Stimulated activated CD8-positive, alpha-beta memory T cell treated with anti-CD3 and anti-CD28 coated beads, Interleukin-4, amount 100 ng/mL, for 1 hour (primary cell): ENCODE measurements at places on chromosomes 2 and 18.

DNA sequence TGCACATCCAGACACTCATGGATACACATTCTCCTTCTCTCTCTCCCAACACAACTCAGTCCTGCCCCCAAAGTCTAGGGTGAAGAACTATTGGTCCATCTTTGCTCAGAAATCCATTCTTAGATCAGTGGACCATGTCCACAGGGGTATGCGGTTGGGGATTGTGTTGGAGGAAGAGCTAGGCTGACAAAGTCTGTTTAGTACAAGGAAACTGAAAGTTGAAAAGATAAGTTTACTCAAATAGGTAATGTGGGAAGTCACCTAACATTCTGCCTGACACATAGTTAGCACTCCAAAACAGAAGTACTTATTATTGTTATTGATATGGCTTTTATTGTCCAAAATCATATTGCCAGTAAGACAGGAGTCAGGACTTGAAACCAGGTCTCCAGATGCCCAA is 55.9 kb downstream of the ALK start:
- DNase-seq, result no peak

GRCh38 chr2:12046641-12047040 is 300.2 kb downstream of the LPIN1 start:
- no peak for DNase-seq

GRCh38 chr2:142330458-142330857 is 199.6 kb upstream of the LRP1B start:
- no peak for DNase-seq

DNA sequence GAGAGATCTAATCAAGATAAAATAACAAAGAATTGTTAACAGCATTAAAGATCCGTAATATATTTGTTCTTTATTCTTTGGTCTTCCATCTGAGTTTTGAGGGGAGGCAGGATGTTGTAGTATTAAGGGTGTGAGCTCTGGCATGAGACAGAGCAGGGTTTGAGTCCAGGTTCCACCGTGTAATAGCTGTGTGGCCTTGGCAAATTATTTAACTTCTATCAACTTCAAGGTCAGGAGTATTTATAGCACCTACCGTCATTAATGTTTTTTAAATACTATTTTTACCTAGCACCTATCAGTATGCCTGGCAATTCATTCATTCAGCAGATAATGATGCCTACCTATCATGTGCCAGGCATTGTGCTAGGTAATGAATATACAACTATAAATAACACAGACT is 180.1 kb upstream of the NABP1 start:
- no peak for DNase-seq

DNA sequence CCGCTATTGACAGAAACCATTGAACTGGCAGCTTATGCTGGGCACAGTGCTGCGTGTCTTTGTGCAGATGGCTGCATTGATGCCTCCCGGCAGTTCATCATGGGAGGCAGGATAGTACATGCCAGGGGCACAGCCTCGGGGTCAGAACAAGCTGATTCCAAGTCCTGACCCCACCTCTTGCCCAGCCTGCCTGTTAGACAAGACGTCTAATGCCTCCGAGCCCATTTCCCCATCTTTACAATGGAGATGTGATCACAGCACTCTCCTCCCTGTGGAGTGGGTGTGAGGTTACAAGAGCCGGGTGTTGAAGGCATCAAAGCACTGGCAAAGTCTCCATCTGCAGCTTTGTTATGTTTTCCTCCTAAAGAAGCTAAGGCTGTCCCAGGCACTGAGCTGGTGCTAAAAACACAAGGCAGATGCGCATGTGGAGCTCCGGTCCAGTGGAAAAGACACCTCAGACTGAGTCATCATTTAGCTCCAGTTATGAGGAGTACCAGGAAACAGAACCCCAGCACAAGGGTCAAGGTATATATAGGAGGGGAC is 125.7 kb upstream of the EPAS1 start:
- DNase-seq, result no peak

DNA sequence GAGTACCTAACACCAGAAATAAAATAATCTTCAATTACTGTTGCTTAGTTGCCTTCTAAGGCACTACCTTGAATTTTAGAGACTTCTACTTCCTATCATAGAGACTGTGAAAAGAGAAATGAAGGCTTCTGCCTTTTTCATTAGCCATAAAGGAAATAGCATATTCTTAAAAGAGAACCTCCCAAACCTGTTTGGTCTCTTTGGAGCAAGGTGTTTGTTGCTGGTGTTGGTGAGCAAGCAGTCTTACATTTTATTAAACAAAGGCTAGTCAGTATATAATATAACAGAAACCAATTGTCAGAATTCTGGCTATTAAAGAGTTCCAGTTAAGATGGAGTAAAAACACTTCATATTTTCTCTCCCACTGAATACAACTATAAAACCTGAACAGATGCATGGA is 116.4 kb downstream of the TAF4B start:
- no peak for DNase-seq

GRCh38 chr2:7722212-7722910 is 805.1 kb downstream of the RNF144A start:
- DNase-seq, result no peak

- no peak for DNase-seq
Observed at GRCh38 chr2:190137561-190137960, 75.0 kb upstream of the MSTN start.

GRCh38 chr2:191501561-191502168 is 176.3 kb upstream of the NABP1 start:
- no peak for DNase-seq

DNA sequence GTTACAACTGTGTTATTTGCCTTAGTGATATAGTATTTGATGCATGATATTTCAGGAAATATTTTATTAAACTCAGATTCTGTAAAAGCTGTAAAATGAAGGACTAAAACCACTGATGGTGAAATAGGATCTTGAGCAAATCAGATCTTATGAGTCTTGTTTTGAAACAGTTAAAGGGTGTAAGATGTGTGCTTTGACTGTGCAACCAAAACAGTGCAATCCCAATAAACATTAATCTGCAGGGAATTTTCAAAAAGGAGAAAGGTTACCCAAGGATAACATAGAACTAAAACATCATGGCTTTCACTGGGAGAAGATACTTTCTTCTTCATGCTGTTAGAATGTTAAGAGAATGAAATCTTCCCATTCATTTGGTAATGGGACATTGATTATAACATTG is 378.7 kb downstream of the PARD3B start:
- DNase-seq, result no peak

GRCh38 chr2:191351921-191352320 is 106.7 kb downstream of the MYO1B start:
- no peak for DNase-seq

- no peak for DNase-seq
Observed at GRCh38 chr2:226074391-226074790, 674.9 kb downstream of the NYAP2 start.

DNA sequence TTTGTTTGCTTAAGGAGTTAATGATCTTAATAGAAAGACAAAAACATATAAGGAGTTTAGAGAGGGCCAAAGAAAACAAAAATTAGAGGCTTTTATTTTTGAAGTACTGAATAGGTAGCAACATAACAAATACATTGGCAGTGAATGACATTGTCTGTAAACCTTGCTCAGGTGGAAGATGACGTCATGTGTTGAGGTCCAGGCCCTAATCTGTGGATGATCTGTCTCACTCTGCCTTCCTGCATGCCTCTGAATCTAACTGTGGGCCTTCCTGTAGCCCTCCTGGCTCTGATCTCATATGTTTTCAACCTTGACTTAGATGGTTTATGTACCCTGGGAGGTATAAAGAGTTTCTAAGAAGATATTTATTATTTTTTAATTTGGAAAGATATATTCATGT is 58.1 kb upstream of the DYNAP start:
- no peak for DNase-seq

GRCh38 chr18:54263904-54264336 is 5.4 kb upstream of the POLI start:
- DNase-seq, result no peak

- DNase-seq, result no peak
Observed at GRCh38 chr2:197293252-197294007, 17.1 kb downstream of the ANKRD44 start.

- DNase-seq, result no peak
Observed at GRCh38 chr2:69067866-69068265, 54.9 kb downstream of the ANTXR1 start.

DNA sequence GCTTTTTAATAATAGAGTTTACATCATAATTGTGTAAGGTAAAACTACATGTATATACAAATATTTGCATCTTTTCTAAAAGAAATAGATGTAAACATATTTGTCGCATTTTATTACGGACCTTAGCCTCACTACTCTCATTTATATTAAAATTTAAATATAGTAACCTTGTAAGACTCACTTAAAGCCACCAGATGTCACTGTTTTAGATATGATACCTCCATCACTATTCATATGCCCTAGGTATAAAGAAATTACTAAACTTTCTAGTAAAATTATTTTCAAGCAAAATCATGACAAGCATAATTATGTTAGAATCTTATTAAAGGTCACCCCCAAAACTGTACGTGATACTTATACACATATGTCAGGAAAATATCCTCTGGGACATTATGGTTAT is 674.3 kb upstream of the REG3G start:
- DNase-seq, result no peak

DNA sequence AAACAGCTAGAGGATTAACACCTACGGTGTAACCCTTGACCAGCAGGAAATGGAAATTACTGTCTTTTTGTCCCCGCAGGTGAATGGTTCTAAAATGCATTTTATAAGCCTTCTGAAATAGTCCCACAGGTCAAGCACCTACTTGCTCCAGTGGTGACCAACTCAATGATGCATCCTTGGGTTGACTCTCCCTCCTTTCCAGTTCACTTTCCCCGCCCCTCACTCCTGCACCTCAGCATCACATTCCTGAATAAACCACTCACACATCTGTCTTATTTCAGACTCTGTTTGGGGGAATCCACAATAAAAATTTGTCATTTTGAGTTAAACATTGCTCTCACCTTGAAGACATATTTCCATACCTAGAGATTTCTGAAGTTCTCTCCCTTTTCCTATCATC is 446.0 kb upstream of the TNP1 start:
- DNase-seq, result no peak

- no peak for DNase-seq
Observed at GRCh38 chr18:77013811-77014521, 118.6 kb downstream of the MBP start.

DNA sequence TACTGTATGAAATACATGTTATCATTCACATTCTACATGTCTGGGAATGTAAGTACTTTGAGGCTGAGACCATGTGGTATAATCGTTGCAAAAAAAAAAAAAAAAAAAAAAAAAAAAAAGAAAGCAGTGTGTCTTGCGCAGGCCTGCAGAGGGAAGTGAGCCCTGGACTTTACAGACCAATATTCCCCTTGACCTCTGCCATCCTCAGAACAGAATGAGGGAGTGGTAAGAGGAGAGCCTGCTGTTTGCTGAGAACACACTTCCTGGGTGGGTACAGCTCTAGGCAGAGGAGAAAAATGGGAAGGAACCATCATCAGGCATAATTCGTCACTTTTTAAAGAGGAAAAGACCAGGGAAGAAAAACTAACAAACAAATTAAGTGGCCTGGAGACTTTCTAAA is 28.8 kb upstream of the TBC1D8 start:
- no peak for DNase-seq
